Urinary bladder (tissue), 4 donors: ENCODE measurements at places on chromosomes 1 and 21. TPM values are rescaled to one million over a fixed set of nuclear protein-coding genes. Genes with fewer than 3 reads are reported as not detected.

DNA sequence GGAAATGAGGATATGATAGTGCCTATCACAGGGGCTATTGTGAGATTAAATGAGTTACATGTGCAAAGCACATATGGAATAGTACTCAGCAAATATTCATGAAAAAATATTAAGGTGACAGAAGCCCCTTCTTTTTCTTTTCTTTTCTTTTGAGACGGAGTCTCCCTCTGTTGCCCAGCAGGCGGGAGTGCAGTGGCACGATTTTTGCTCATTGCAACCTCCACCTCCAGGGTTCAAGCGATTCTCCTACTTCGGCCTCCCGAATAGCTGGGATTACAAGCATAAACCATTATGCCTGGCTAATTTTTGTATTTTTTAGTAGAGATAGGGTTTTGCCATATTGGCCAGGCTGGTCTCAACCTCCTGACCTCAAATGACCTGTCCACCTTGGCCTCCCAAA lies 139.4 kb downstream of the HIVEP3 start:
- no peak for DNase-seq

DNA sequence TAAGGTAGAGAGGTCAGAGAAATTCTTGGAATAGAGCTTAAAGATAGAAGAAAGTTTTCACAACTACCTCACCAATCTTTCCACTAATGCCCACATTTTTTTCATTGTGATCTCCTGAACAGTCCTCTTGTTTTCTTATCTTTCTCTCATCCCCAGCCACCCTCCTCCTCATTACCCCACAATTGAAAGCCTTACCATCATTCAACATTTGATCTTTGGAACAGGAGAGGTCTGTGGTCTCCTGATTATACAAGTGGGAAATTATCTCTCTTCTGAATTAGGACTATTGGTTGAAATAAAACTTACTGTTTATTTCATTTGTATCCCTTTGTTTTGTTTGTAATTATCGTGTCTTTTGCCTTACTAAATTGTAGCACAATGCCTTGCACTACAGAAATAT lies 29.6 kb downstream of the DNAH14 start:
- DNase-seq, result no peak

GRCh38 chr21:38257667-38258066 lies 876 bp downstream of the KCNJ15 start:
- no peak for DNase-seq

GRCh38 chr1:162021124-162021523 lies 2.5 kb downstream of the OLFML2B start:
- DNase-seq, result no peak

GRCh38 chr1:227006226-227006796 lies 66.2 kb downstream of the COQ8A start:
- DNase-seq, result no peak

- DNase-seq, result no peak
Observed at GRCh38 chr1:115543247-115543646, 98.5 kb upstream of the VANGL1 start.

GRCh38 chr1:108636876-108637275 lies 24.0 kb downstream of the HENMT1 start:
- no peak for DNase-seq

GRCh38 chr1:149883598-149884247 lies 15.6 kb upstream of the BOLA1 start:
- no peak for DNase-seq

DNA sequence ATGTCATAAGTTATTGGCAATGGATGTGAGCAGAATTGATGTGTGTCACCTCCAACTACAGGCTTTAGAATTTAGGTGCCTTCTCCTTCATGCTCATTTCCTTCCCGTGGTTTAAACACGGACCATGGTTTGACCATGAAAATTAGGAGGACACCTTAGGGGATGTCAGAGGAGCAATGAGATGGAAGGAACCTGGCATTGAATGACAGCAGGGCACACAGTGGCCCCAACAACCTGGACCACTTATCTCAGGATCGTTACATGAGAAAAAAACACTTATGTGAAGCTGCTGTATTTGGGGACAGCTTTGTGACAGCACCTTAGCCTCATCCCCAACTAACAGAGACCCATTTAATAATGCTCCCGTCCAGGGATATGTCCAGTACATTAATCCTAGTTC lies 70.8 kb downstream of the SLC9A1 start:
- no peak for DNase-seq

- no peak for DNase-seq
Observed at GRCh38 chr1:50929376-50929958, 30.6 kb downstream of the FAF1 start.

DNA sequence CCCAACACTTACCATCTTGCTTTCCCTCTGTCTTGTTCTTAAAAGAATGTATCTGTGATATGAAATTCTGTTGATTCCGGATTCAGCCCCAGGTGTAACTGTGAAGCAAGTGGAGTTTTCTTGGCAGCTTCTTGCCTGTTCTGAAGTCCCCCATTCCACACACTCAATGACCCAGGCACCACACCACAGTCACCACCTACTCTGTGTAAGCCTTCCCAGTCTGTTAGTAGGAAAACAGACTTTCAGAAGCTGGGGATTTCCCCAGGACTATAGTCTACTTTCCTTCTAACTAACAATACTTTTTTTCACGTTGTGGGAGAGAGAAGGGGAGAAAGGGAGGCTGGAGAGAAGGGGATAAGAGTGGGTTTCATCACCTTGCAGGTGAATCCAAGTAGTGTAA lies 299.1 kb upstream of the PROX1 start:
- no peak for DNase-seq

GRCh38 chr1:198856601-198857000 lies 217.8 kb downstream of the PTPRC start:
- no peak for DNase-seq

- no peak for DNase-seq
Observed at GRCh38 chr1:100718581-100718980, 961 bp upstream of the VCAM1 start.

DNA sequence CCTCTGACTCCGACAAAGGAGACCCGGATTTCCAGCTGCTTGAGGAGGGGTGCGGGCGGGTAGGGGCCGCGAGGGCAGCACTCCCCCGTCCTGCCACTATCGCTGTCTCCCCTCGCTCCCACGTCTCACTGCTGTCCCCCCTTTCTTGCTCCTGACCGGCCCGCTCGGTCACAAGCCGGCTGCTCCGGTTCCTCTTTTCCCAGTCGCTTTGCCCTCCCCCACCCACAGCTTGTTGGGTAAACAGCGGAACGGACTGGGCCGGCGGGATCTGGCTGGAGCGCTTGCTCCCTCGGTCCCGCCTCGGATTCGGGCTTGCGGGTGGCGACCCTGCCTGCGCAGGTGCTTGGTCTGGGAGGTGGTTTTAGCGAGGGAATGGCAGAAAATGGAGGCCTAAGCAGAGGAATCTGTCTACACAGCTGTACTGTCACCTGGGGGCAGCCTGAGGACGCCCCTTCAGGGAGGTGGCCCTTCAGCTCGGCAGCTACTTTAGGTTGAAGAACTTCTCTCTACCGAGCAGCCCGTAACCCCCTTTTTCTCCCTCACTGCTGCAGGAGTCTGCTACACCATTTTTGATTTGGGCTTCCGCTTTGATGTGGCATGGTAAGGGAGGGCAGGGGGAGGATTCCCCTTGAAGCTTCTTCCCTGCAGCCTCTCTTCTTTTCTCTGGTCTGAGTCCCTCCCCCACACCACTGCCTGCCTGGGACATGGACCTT lies 645 bp downstream of the ATP6V0B start:
- DNase-seq, result no peak

DNA sequence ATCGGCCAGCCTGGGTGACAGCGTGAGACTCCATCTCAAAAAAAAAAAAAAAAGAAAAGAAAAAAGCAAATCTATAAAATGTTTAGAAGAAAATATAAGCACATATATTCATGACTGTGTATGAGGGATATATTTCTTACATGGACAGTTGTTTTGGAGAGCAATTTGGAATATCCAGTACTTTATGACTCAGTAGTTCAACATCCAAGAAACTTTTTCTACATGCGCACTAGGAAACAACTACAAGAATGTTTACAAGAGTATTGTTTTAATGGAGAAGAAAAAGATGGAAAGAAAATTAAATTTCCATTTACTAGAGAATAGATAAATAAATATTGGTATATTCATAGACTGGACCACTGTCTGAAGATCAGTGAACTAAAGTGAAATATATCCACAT lies 77.5 kb downstream of the MAST2 start:
- no peak for DNase-seq

GRCh38 chr1:160879056-160879455 lies 5.9 kb downstream of the ITLN1 start:
- DNase-seq, result no peak

The ADPRS gene
- total RNA-seq, result 17.2 TPM

The ESRRG gene
- total RNA-seq, result 14.0 TPM

The TIMM17A gene
- total RNA-seq, result 27.2 TPM

The KRTAP12-2 gene
- not detected for total RNA-seq

The NBPF6 gene
- total RNA-seq, result not detected

The HAO2 gene
- 0.16 TPM for total RNA-seq
